ENCODE measurements at places on chromosomes 3 and 15. TPM values are rescaled to one million over a fixed set of nuclear protein-coding genes. Genes with fewer than 3 reads are reported as not detected.

Gene GREM1
- 11.6 TPM for total RNA-seq

Gene PLCL2
- total RNA-seq, result 3.3 TPM

Gene PRSS50
- total RNA-seq, result not detected

Gene SRGAP3
- total RNA-seq, result 7.9 TPM

Gene CCRL2
- not detected for total RNA-seq

DNA sequence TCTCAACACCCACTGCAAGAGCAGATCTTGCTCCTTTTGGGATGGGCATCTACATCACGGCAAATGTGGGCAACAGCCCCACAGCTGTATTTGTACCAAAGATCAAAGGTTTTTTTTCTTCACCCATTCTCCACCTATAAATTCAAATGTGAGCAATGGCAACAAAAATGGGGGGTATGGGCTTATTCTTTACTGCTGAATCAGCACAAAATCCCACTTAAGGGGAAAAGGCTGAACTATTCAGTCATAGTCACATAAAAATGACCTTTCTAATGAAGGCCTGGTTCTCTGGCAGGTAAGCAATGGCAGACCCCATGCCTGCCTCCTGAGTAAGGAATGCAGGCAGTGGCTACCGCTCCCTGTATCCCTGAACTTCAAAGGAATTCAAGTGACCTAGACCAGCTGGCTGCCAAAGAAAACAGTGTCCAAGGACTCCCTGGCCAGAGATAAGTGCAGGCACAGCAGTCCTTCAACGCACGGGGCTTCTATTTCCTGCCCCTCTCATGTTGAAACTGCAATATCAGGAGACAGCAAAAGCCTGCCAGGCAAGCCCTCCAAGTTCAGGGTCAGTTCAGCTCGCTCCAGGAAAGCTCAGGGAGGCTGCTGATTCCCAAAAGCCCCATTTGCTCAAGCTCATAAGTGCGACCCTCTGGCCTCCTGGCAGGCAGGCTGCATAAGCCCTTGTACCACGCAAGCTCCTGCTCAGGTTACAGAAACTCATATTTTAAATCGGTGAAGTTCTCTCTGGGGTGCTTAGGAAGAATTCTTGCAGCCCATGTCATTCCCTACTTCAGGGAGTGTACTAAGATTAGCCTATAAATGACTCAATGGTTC, 134.1 kb downstream of the PDZRN3 start:
- no peak for DNase-seq

- DNase-seq, result no peak
Observed at GRCh38 chr15:99955532-99955931, 222.3 kb upstream of the LYSMD4 start.

GRCh38 chr3:94069194-94069813, 6.4 kb downstream of the NSUN3 start:
- DNase-seq, result no peak

DNA sequence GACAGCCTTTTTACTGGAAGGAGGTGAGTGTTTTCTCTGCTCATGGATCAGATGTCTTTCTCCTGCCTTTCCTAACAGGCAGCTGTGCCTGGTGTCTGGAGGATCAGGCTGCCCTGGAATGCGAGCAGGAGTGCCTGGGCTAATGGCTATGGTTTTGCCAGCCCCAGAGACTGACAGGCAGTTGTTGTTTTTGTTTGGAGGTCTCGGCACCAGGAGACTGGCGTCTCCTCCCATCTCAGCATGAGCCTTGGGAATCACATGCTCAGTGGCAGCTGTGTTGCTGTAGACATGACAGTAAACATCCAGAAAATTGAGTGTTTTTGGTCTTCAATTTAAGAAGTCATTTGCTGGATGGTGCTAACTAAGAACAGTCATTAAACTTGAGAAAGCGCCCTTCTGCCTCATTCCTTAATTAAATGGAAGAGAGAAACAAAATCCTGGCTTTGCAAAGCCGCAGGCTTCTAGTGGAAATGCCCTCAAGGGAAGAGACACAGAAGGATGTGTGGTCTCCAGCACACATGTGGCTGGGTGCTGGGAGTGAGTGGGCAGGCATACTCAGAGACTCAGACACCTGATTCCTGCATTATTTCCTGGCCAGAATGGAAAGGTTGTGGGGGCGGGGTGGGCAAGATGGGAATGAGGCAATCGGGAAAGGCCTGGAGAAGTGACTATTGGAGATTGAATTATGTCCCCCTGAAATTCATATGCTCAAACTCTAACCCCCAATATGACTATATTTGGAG, 97.0 kb upstream of the NMNAT3 start:
- DNase-seq, result no peak

DNA sequence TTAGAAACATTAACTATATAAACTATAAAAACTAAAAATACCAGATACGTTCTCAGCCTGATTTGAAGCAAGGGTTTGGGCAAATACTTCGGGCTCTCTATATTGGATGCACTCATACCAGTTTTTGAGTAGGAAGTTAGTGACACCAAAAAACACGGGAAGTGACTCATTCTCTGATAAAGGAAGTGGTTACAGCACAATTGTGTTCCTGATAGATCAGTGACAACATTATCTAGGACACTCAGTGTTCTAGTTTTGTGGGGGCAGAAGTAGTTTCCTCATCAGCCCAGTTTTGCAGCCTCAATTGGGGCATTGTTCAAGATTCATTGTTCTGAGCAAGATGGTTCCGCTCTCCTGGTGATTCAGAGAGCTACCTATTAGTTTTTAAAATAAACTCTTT, 469.6 kb upstream of the DPPA4 start:
- no peak for DNase-seq

DNA sequence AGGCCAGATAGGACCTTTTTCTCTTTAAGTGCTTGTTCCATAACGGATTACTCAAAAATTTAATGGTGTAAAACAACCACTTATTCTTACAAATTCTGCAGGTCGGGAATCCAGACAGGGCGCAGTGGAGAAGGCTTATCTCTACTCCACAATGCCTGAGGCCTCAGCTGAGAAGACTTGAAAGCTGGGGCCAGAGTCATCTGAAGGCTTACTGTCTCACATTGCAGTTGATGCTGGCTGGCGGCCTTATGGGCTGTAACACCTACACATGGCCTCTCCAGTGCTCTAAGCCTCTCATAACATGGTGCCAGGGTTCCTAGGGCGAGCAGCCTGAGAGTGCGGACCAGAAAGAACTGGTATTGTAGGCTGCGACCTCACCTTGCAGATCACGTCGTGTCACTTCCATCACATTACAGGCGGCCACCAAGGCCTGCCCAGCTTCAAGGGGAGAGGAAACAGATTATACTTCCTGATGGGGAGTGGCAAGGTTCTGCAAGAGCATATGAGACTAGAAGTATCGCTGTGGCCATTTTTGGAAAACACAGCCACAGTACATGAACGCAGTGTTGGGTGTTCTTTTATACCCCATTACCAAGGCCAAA, 32.4 kb downstream of the CMTM7 start:
- DNase-seq, result no peak

DNA sequence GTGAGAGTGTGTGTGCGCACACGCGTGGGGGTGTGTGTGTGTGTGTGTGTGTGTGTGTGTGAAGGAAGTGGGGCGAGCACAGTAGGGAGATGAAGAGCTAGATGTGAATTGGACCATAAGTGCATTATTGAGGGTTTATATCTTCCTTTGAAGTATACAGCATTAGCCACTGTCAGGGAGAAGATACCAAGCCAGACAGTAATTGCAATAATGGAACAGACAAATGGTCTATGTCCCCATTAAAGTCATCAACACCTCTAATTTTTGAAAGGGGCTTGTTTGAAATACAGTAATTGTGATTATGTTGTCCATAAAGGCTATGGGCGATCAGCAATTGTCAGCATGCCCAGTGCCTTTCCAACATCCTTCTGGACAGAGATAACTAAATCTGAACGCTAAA, 429.2 kb upstream of the NR2F2 start:
- DNase-seq, result no peak

DNA sequence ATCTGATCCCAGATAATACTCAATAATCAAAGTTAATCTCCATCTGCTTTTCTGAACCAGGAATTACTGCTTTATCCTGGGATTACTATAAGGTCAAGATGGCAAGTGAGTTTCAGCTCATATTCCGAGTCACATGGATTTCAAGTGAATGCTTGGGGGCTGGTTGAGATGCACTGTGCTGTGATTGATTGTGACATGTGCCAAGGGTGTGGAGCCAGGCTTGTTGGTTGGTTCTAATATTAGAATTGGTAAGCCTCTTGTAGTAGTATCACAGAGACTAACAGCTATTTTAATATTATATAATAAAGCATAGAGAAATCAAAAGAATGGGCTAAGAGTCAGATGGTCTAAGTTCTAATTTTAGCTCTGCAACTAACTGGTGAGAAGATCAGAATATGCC, 74.2 kb upstream of the ICE2 start:
- DNase-seq, result no peak

GRCh38 chr15:45634432-45635190, at the start of gene SQOR:
TSS of gene SQOR (plus strand) at chr15:45635029. CDS start at chr15:45658924, 23,895 bp downstream.
- peak; percentile 60 for DNase-seq

DNA sequence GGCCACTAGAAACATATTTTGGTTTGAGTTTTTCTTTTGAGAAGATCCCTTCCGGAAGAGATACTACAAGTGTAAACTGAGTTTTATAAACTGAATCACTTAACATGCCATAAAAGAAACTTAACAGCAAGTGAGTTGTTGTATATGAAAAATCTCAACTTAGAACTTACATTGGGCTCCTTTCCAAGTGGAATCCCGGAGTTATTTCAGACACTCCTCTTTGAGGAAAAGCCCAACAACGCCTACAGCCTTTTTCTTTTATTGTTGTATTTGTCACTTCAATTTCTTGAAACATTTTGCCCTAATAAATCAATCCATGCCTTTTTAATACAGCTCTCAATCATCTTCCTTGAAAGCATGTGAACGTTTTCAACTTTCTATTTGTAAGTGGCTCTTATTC, 137.3 kb downstream of the FEZF2 start:
- no peak for DNase-seq

- DNase-seq, result no peak
Observed at GRCh38 chr3:104933972-104934371, 432.7 kb upstream of the ALCAM start.

- no peak for DNase-seq
Observed at GRCh38 chr3:30629746-30630145, 23.3 kb downstream of the TGFBR2 start.

All from esophagus squamous epithelium (tissue), 5 donors.